LHCN-M2 (cell line): ENCODE measurements at places on chromosomes 7 and 10. TPM values are rescaled to one million over a fixed set of nuclear protein-coding genes. Genes with fewer than 3 reads are reported as not detected.

- DNase-seq: no peak
Measured at GRCh38 chr10:61994405-61995219, 93.1 kb downstream of the ARID5B start.

DNA sequence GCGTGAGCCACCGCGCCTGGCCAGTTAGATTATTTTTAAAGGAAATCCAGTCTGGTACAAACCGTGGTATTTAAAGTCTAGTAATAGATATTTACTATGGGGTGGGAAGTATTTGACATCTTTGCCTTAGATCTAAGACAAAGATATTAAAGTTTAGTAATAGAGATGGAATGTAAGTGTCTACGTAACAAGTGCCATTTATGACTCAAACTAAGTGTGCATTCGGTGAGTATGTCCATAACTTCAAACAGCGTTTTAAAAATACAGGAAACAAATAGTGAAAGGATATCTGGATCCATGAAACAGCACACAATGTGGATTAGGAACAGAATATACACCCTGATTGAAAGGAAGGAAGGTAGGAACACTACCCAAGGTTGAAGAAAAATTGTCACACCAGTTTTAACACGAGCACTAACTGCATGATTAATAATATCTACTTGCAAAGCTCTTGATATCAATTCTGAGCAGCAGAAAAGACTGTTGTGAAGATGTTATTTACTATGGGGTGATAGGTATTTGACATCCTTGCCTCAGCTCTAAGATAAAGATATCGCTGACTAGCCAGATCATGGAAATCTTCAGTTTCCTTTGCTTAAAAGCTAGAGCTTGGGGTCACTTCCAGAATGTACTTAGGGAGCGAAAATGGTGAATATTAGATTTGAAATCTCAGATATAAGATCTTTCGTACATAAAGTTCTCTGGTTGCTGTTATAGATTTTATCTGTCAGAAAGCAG is 48.7 kb downstream of the EPC1 start:
- peak; percentile 61 for DNase-seq

GRCh38 chr10:3468919-3469638 is 296.5 kb upstream of the PITRM1 start:
- DNase-seq: peak; percentile 99

GRCh38 chr10:69451784-69452251 is 553 bp downstream of the TSPAN15 start:
- DNase-seq: no peak

GRCh38 chr10:79473496-79474095 is 28.2 kb upstream of the ZCCHC24 start:
- no peak for DNase-seq

GRCh38 chr7:15905251-15906040 is 219.0 kb upstream of the MEOX2 start:
- no peak for DNase-seq

DNA sequence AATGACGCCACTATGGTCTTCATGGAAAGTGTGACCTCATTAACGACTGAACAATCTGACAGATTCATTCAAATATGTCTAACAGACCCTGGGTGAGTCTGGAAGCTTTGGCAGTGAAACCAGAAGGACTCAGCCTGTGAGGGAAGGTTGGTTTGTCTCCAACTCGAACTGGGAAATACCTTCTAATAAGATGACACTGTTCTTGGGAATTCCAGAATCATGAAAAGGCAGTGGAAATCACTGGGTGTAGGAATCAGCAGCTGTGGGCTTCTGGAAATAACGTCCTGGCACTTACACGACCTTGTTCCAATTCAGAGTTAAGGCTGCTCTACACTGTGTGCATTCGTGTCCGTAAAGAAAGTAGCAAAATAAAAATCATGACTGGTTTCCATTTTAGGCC is 75.1 kb downstream of the DGKI start:
- peak; percentile 87 for DNase-seq

GRCh38 chr10:50807851-50808776 is 68.4 kb downstream of the ASAH2B start:
- peak; percentile 20 for DNase-seq

DNA sequence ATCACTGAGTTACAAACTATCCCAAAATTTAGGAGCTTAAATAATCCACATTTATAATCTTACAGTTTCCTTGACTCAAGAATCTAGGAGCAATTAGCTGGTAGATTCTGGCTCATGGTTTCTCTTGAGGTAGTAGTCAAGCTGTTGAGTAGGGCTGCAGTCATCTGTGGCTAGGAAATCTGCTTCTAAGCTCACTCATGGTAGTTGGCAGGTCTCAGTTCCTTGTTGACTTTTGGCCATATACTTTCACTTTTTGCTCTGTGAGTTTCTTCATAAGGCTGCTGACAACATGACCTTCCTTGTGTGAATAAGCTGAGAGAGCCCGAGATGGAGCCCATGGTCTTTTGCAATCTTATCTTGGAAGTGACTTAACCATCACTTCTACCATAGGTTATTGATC is 10.8 kb upstream of the ETV1 start:
- no peak for DNase-seq

GRCh38 chr7:14673202-14673601 is 229.3 kb downstream of the DGKB start:
- no peak for DNase-seq

DNA sequence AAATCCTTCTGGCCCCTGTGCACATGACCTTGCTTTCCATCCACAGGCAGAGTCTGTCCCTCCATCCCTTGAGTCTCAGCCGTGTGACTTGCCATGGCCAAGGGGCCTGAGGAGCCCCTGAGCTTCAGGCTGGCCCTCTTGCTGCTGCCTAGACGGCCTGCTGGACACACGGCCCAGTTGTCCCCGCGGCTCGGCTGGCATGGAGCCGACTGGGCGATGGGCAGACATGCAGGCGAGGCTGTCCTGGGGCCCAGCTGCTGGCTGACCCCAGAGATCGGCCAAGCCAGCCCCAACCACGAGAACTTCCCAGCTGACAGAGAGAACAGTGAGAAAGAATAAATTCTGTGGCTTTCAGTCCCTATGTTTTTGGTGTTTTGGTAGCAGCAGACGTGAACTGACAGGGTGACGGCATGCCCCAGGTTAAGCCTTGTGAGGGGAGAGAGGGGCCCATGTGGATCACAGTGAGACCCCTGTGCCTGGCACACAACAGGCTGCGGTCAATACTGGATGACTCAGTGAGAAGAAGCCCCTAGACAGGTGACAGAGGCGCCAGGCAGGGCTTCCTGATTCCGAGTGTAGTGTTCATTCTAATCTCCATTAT is 11.7 kb downstream of the PRKAG2 start:
- DNase-seq: no peak

GRCh38 chr7:84105586-84105985 is 89.0 kb downstream of the SEMA3A start:
- DNase-seq: peak; percentile 61

GRCh38 chr10:123492016-123492415 is 174.1 kb upstream of the GPR26 start:
- DNase-seq: no peak

DNA sequence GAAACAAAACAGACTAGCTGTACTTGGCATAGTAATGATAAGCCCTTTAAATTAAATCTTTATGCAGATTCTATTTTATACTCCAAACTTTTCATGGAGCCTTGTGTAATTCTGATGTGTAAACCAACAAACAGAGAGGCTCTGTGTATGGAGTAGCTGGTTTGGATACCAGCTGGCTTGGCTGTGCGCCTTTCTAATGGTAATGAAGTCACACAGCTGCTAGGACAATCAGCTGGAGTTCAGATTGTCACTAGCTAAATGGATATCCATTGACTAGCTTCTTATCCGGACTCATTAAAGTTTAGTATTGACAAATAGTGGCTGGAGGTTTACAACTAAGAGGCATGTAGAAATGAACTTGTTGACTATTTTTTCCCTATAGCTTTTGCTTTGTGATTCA is 398.4 kb downstream of the DGKB start:
- DNase-seq: no peak

DNA sequence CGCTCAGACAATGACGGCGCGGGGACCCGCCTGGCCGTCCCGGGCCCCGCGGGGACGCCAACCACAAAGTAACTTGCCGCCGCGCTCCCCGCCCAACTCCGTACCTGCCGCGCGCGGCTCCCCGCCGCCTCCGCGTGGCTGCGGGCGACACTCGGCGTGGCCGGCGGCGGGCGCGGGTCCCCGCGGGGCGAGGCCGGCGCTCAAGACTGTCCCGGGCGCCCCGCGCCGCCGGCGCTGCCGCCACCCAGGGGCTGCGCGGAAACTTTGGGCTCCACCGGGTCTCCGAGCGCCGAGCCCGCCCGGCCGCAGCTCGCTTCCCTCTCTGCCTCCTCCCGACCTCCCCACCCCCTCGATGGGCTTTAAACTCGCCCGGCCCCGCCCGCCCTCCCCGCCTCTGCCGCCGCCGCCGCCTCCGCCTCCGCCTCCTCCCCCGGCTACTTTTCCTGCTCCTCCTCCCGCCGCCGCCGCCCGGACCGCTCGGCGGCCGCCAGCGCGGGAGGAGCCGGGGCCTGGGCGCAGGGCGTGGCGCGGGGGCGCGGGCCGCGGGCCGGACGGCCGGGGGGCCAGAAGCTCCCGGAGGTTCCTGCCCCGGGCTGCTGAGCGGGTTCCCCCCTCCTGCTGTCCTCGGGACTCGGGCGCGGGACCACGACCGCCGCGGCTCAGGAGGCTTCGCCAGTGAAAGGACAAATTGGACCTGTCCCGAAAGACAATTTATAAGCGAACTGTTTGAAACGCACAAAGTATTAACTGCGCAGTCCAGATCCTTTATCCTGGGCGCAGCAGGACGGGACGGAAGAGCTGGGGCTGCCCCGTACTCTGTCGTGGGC is 10.6 kb upstream of the GRB10 start:
- DNase-seq: peak; percentile 52

DNA sequence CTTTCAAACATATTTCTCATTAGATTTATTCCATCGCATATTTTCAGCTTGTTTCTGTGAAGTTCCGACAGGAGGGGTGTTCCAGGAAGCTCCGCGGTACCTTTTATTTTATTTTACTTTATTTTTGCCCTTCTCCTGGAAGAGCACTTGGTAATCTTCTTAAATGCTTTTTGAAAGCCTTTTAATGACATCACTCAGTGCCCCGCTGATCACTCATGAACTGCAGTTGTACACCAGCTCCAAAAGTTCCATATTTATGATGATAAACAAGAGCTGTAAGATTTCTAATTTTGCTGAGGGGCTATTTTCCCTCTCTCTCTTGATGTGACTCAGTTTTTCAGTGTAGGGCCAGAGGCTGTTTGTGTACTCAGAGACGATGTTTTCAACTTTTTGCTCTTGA is 144.4 kb downstream of the KIAA1217 start:
- no peak for DNase-seq

Gene TRIM74
- total RNA-seq: not detected in 2 replicates

Gene TWIST1
- 145 and 175 TPM in 2 replicates for total RNA-seq

Gene SRRM3
- 0.40 and 1.3 TPM in 2 replicates for total RNA-seq

Gene ATOH7
- total RNA-seq: 0.11 TPM in 1 of 2 replicates, not detected in the other

Gene ATP6V0A4
- 0.06 and 0.19 TPM in 2 replicates for total RNA-seq

Gene NUPR2
- total RNA-seq: not detected in 2 replicates

Gene TOMM7
- total RNA-seq: 80.2 and 85.7 TPM in 2 replicates

Gene AKR1B15
- 0.06 TPM in 1 of 2 replicates, not detected in the other for total RNA-seq

Gene CPA4
- 90.5 and 118 TPM in 2 replicates for total RNA-seq

Gene TMEM229A
- not detected in 2 replicates for total RNA-seq

Gene AUTS2
- 3.0 and 4.6 TPM in 2 replicates for total RNA-seq

Gene GHRHR
- not detected in 2 replicates for total RNA-seq

Gene HOXA3
- 4.6 and 4.7 TPM in 2 replicates for total RNA-seq

Gene CFAP69
- total RNA-seq: 1.6 and 14.7 TPM in 2 replicates

Gene FAM13C
- 19.0 and 20.4 TPM in 2 replicates for total RNA-seq
